ENCODE measurements at places on chromosomes 16 and 17. TPM values are rescaled to one million over a fixed set of nuclear protein-coding genes. Genes with fewer than 3 reads are reported as not detected.

DNA sequence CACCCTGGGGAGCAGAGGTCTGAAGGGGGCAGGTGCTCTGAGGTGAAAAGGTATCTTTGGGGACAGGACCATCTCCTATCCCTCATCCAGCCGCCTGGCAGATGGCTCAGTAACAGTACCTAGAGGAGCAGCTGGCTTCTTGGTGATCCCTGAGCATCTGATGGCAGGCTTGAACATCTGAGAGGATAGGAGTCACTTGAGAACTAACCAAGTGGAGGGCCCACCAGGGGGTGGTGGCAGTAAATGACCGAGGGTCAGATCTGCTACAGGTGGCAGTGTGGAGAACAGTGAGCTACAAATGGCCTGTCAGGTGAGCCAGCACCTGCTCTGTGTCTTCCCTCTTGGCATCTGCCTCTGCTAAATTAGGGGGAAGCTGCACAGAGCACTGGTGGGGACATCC, 13.8 kb downstream of the HROB start:
- DNase-seq: no peak

- DNase-seq: no peak
Observed at GRCh38 chr17:63156986-63157385, 191.0 kb downstream of the TANC2 start.

DNA sequence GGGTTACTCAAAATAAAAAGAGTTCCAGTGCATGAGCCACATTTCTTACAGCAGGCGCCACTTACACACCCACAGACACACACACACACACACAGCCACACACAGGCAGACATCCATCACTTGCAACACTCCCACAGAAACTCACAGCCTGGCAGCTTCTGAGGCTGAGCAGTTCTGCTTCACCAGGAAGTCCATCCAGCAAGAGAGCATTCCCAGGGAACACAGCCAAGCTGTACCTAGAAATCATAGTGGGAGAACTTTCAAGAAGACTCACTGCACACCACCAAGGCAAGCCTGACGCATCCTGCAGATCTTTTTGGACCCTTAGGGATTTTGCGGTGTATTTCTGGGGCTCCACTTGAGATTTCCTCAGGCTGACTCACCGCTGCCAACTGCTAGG, 140.9 kb upstream of the WSB1 start:
- DNase-seq: no peak

DNA sequence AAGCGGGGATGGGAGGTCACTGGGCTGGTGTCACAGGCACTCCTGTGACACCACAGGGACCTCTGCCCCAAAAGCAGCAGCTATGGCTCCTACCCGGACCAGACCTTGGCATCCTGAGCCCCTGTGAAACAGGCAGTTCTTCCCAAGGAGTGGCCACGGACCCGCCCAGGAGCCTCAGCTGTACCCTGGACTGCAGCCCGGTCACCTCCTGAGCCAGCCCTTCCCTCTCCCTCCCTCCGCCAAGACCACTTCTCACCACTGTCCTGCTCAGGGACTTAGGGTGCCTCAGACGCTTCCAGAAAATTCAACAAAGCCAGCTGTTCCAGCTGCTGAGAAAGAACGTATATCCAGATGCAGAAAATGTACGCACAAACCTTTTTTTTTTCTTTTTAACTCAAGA, 13.9 kb upstream of the NCBP3 start:
- no peak for DNase-seq

DNA sequence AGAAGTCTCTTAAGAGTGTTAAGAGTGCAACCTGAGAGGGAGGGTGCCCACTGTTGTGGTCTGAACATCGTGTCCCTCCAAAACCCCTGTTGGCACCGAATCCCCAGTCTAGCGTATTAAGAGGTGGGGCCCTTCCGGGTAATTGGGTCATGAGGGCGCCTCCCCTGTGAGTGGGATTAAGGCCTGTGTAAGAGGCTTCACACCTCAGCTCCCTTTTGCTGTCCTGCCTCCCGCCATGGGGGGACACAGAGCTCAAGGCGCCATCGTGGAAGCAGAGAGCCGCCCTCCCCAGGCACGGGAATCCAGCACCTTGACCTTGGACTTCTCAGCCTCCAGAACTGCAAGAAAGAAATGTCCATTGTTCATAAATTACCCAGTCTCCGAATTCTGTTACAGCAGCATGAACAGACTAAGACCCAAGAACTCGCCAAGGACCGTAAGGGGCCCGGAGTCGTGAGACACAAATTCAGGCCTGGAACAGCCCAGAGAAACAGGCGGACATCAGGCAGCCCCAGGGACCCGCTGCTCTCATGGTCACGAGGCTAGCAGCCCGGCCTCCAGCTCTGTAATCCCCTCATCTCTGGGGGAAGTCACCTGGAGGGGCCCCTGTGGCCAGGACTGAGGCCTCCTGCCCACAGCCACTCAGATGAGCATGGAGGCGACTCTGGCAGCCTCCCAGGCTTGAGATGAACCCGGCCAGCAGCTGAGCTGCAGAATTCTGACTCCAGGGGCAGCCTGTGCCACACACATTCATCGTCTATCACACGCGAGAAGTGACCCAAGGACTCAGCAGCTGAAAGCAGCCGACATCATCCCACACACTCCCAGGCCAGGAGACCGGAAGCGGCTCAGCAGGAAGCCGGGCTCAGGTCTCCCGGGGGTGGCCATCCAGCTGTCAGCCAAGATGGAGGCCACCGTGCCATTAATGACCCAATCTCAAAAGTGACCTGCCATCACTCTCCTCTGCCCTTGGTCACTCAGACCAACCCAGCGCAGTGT, 12.8 kb upstream of the CHMP6 start:
- DNase-seq: no peak

The NKD1 gene
- 11.3 TPM for polyA plus RNA-seq

The ANKRD40 gene
- polyA plus RNA-seq: 47.2 TPM

The HOXB4 gene
- 13.3 TPM for polyA plus RNA-seq

The PAM16 gene
- 22.4 TPM for polyA plus RNA-seq

Measured in left renal pelvis (tissue), 4 donors.